Vagina (tissue), 2 donors: ENCODE measurements at places on chromosomes 1 and 21.

- DNase-seq: no peak
Measured at GRCh38 chr1:178283409-178283808, 189.5 kb downstream of the RASAL2 start.

- DNase-seq: no peak
Measured at GRCh38 chr1:119340861-119341261, 27.7 kb upstream of the HAO2 start.

DNA sequence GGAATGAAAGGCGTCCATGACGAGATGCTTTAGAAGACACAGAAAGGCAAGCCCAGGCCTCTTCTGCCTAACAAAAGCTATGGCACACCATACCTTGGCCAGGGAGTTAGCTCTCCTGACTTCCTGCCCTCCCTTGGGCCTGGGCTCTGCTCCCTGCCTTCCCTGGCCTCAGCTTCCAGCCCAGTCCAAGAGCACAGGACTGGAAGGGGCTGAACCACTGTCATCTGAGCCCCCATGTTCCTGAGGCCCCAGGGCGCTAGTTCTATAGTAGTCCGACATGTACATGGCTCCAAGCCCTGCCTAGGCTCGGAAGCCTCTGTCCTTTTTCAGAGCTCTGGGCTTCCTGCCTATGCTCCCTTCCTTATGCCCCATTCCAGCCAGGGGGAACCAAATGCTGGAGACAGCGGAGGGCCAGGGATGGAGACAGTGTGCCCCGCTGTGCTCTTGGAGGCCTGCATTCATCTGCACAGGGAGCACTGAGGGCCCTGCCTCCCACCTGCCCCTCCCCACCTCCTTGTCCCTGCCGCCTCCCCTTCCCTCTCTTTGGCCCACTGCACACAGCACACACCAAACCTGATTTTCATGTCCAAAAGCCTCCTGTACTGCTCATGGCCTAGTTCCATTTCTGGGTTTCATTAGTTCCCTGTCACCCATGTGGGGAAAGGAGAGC, 240.1 kb downstream of the RHOU start:
- peak; percentile 77 for DNase-seq

DNA sequence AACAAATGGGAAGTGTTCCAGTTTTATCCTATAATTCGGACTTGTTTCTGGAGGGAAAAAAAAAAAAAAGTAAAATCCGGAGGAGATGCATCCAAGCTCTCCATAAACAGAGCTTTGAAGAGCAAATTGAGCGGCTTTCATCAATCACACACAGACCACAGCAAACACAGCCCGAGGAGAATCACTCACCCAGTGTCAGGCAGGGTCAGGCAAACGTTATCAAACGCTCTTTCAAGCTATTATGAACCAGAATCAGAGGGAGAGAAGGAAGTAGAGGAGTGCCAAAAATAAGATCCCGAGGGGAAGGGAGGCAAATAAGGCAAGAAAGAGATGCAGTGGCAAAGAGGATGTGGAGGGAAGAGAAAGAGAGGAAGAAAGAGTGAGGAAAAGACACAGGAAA, 188.3 kb upstream of the CAMK1G start:
- no peak for DNase-seq

- DNase-seq: no peak
Measured at GRCh38 chr21:29394051-29394450, 95.3 kb downstream of the BACH1 start.
